T-cell (primary cell): ENCODE measurements at places on chromosomes 12 and 14.

GRCh38 chr12:52233462-52234207, 592 bp downstream of the KRT7 start:
- no peak for DNase-seq

GRCh38 chr12:9103050-9103849, 12.5 kb downstream of the A2M start:
- no peak for DNase-seq

DNA sequence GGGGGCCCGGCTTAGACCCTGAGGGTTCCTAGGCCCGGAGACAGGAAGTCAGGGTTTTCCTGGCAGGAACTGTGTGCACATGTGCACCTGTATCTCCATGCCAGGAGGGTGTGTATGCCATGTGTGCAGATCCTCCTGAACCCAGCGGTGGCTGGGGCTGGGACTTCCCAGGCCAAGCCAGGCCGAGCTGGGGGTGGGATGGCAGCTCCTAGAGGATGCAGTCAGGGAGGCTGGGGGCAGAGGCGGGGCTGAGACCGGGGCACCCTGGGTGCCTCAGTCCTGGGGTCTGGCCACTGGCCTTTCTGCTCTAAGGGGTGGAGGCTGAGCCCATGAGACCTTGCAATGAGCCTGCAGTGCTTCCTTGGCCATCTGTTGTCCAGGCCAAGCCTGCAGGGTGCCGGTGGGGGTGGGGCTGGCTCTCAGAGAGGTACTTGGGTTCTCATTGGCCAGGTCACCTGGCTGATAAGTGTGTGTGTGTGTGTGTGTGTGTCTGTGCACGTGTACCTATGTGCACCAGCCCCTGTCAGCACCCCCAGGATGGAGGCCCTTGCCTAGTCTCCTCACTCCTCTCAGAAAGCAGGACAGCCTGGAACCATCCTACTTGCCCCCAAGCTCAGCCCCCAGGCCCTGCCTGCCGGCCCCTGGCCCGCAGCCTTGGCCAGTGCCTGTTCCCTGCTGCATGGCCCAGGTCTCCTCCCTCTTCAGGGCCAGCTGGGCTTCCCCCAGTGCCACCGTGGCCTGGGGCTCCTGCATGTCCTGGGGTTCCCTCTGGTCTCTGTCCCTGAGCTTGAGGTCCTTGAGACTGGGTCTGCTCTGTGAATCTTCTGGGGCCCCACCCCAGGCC, 10.6 kb upstream of the TNFAIP2 start:
- DNase-seq = no peak

DNA sequence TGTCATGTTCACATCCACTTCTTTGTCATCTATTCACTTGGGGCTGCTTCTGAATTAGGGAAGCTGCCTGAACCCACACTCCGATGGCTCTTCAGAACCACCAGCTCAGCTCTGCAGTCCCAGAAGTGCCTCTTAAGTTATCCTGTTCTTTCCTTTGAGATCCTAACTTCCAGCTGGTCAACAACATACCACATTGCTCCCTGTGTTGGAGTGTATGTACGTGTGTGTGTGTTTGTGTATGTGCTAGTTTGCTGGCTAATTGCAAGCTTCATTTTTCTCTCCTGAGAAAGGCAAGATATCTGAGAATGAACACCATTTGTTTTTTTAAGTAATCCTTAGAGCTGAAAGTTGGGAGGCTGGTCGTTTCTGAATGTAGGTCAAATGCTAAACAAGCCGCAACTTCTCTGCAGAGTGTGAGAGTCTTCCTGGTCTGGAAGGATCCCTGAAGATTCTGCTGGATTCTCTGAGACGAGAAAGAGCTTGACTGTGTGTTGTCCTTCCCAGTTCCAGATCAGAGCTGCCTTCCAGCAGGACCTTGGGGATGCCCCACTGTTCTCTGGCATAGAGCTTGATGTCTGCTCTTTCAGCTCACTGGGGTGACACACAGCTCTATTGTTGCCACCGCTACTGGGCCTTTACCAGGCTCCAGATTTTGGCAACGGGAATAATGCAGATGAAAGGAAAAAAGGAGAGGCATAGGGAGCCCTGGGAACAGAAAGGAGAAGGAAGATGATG, 839 bp downstream of the GSG1 start:
- no peak for DNase-seq

DNA sequence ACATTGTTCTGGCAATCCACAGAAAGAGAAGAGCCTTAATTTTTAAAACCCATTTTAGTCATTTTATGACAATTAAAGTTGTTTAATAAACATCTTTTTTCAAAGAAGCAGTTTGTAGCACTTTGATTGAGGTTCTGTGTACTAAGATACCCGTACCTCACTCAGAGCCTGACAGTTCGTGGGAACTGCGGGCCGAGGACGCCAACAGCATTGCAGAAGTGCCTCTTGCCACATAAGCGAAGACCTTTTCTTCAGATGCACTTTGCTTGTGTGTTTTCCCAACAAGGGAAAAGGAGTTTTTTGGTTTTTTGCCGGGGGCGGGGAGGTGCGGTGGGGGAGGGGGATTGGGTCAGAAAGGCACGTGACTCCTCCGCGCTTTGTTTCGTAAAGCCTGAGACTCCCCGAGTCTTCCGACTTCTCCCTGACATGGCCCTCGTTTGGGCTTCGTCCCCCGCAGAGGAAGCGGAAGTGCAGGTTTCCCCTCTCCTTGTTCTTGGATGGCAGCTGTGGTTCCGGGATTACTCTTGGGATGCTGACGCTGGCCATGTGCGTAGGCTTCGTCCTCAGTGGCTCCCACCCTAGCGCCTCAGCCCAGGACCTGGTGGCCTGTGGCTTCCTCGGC, 70.8 kb downstream of the WDR20 start:
- DNase-seq = no peak

- no peak for DNase-seq
These were observed 86.5 kb downstream of the LRIG3 start for GRCh38 chr12:58833853-58834252.

DNA sequence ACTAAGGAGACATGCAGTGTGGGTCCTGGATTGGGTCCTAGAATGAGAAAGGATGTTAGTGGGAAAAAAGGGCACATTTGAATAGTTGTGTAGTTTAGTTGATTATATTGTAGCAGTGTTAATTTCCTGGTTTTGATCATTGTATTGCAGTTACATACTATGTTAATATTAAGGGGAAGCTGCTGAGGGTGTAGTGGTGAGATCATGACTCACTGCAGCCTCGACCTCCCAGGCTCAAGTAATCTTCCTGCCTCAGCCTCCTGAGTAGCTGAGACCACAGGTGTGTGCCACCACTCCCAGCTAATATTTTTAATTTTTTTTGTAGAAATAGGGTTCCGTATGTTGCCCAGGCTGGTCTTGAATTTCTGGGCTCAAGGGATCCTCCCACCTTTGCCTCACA, 21.7 kb downstream of the BORCS5 start:
- no peak for DNase-seq

DNA sequence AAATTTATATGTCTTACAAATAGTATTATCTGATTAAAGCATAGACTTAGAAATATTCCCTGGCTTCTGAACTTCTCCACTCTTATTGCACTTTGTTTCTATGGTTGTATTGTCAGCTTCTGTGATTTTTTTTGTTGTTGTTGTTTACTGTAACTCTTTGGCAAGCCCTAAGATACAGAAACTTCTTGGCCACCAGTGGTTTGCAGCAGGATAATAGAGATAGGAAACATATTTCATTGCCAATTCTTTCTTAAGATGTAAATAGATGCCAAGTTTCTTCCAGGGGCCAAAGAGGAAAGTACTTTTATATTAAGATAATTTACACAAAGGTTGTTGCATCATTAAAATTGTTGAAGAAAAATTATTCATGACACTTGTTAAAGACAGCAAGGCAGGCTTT, 123.8 kb downstream of the PTPRB start:
- no peak for DNase-seq

DNA sequence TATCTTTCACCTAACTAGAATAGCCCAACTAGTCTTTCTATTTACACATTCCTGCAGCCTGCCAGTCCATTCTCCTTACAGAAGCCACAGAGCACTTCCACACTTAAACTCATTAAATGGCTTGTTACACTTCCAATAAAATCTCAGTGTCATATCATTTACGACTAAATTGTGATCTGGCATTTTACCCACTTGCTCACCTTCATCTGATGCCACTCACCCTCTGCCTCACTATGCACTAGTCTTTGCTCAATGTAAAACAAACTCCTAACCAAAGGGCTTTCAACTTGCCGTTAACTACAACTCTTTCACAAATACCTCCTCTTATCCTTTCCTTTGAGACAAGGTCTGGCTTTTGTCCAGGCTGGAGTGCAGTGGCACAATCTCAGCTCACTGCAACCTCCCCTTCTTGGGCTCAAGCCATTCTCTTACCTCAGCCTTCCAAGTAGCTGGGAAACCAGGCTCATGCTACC, 24.1 kb downstream of the YAF2 start:
- no peak for DNase-seq

GRCh38 chr14:31038521-31039166, 12.5 kb upstream of the STRN3 start:
- DNase-seq = no peak

- DNase-seq = no peak
These were observed 78.9 kb downstream of the AEBP2 start for GRCh38 chr12:19518209-19518608.

DNA sequence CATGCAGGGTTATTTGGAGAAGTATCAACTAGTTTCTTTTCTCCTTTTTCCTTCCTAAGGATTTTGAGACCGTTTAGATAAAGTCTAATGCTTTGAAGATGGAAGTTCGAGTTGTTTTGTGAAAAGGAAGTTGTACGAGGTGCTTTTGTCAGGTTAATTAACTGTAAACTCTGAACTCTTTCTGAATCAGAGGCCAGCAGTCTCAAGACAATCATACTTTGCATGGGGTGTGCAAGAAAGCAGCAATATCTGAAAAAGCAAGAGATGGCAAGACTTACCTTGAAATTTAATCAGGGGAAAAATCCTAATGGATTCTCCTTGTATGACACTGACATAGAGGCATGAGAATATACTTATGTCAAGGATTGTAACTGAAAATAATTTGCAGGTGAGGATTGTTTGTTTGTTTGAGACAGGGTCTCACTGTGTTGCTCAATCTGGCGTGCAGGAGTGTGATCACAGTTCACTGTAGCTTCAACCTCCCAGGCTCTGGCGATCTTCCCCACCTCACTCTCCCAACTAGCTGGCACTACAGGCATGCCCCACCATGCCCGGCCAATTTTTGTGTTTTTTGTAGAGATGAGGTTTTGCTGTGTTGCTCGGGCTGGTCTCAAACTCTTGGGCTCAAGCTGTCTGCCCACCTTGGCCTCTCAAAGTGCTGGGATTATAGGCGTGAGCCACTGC, 170.2 kb upstream of the HMGA2 start:
- no peak for DNase-seq

DNA sequence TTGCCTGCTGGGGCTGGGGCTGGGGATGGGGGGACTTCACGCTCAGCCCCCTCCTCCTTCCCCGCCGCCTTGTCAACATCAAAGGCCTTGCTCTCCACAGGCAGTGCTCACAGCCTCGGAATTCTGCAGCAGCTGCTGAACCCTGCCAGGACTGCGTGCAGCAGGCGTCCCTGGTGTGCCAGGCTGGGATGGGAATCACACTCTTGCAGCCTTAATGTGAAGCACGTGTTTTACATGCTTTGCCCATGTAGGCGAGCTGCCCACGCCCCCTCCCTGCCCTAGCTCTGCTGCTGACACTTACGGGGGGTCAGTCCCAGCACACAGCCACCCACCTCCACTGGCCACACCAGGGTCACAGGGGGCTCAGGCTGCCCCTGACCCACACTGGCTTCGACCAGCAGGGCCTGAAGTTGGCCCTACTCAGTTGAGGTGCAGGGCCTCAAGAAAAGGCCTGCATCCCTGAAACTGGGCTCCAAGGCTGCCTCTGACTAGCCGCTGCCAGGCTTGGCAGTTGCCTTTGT, 276.2 kb upstream of the RTL1 start:
- DNase-seq = no peak

GRCh38 chr12:122927756-122928403, 32.0 kb upstream of the VPS37B start:
- no peak for DNase-seq

- peak; percentile 42 for DNase-seq
These were observed 3.5 kb upstream of the NFE2 start for GRCh38 chr12:54304187-54304810.

- DNase-seq = no peak
These were observed 340.5 kb upstream of the USP15 start for GRCh38 chr12:61919686-61920085.

- no peak for DNase-seq
These were observed 16.3 kb upstream of the ABHD12B start for GRCh38 chr14:50855558-50855957.

- no peak for DNase-seq
These were observed 505.9 kb downstream of the FLRT2 start for GRCh38 chr14:86035882-86036281.

- peak; percentile 0 for DNase-seq
These were observed 666 bp downstream of the FMNL3 start for GRCh38 chr12:49706351-49707127.

- no peak for DNase-seq
These were observed 32.3 kb downstream of the EFCAB11 start for GRCh38 chr14:89922031-89922907.
